Aorta (tissue), 5 donors: ENCODE measurements at places on chromosomes 5 and 9. TPM values are rescaled to one million over a fixed set of nuclear protein-coding genes. Genes with fewer than 3 reads are reported as not detected.

The NKD2 gene
- 6.8 TPM for total RNA-seq

DNA sequence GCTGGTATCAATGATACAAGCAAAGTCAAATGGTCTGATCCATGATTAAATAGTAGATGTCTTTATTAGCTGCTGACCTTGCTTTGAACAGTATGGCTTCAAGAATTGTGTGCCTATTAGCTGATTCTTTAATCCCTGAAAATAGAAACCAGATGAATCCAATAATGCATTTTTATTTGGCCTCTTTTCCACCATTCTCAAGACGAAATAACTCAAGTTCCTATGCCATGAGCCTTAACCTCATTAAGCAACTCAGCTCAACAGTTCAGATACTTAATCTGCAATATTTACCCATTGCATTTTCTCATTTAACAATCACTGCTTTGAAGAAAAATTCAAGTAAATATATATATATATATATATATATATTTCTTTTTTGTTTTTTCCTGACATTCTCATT lies 588.6 kb upstream of the MEF2C start:
- peaks cover 5% of the 10 kb centered on the region for H3K4me1 ChIP-seq
- no peak overlapping the region for H3K27ac ChIP-seq
- no peak overlapping the region for H3K4me3 ChIP-seq
- H3K36me3 ChIP-seq: no peaks in the 10 kb centered on the region
- no peaks in the 10 kb centered on the region for H3K27me3 ChIP-seq

- H3K27me3 ChIP-seq: no peaks in the 10 kb centered on the region
- no peaks in the 10 kb centered on the region for H3K36me3 ChIP-seq
- H3K27ac ChIP-seq: no peak overlapping the region
- no peak overlapping the region for H3K4me3 ChIP-seq
- DNase-seq: no peak
- peaks cover 6% of the 10 kb centered on the region for H3K4me1 ChIP-seq
Measured at GRCh38 chr9:125634040-125634717, 72.8 kb downstream of the MAPKAP1 start.

DNA sequence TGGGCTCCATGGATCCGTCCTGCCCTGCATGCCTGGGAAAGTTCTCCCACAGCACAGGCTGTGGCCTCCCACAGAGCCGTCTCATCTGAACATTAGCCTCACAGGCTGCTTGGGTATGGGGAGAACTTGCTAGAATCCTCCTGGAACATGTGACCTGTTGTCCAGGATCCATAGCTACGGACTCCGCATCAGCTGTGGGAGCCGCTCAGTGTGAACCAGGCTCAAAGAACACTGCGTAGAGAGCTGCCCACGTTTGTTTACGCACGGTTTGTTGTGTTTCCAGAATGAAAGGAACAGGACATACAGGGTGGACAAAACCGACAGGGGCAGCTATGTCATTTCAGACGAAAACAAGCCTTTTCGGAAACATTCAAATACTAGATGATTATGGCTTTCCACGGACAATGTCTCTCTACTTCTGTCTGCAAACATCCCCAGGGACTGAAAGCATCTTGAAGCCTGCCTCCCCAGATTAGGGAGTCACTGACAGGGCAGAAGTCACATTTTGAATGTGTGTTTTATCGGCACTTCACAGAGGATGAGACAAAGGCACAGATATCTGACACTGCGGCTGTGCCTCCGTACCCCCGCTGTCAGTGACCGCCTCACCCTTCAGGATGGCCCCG lies 390.3 kb downstream of the GADD45G start:
- no peaks in the 10 kb centered on the region for H3K27me3 ChIP-seq
- no peak overlapping the region for H3K4me3 ChIP-seq
- H3K4me1 ChIP-seq: peaks cover 4% of the 10 kb centered on the region

The FAM221B gene
- not detected for total RNA-seq

The PCDHB5 gene
- total RNA-seq: 4.1 TPM
